ENCODE measurements at places on chromosomes 7 and 10.

DNA sequence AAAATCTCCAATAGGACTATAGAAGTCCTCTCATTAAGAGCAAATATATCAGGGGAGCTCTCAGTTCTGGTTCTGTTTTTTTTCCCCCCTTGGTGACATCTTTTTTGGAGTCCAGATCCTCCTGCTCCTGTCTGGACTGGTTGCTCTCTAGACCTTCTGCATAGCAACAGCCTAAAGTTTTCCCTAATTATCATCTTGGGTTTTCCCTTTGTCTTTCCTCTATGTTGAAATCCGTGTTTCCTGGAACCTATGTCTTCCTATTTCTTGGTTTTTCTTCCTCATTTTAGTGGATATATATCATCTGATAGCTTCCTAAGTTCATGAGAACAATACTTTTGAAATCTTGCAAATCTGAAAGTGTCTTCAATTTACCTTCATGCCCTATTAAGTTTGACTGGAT, 29.7 kb upstream of the MTERF1 start:
- DNase-seq, result no peak

- DNase-seq, result no peak
Observed at GRCh38 chr7:28435732-28436378, 23.5 kb downstream of the CREB5 start.

DNA sequence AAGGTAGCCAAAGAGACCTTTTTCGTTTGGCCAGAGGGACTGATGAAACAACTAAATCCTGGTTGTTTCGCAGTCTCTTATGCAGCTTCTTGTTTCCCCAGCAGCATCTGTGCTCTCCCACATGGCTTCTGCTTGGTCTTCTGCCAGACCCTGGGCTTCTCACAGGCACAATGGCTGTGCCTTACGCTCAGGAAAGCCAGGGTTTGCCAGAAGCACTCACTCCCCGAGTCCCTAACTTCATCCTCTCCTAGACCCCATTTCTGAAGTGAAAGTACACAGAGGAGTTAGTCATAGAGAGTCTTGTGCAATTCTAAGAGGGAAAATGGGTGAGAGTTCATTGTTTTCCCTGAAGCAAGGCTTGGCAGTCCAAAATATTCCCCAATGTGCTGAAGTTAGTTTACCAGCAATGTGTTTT, 121.7 kb downstream of the EVX1 start:
- DNase-seq, result no peak

DNA sequence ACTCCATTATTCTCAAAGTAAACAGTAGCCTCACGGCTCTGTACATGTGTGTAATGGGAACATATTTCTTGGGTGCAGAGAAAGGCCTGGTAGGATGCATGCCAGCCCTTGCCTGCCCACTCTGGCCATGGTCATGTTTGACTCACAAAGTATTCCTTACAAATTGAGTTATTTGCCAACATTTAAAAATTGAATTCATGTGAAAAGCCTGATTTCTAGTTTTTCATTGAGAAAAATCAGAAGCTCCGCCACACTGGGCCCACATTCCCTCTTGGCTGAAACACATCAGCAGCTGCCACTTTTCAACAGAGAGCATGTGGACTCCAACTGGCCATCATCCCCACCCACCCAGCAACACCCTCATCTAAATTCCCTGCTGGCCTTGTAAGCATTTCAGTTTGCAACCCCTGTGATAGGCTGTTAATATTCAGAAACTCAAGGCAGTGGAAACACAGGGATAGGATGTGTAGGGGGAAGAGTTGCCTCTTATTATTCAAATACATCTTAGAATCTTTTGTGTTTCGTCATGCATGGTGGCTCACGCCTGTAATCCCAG, 40.9 kb downstream of the CDH23 start:
- DNase-seq, result no peak

Measured in T-helper 17 cell (primary cell).